ENCODE measurements at places on chromosomes 7 and 10.

DNA sequence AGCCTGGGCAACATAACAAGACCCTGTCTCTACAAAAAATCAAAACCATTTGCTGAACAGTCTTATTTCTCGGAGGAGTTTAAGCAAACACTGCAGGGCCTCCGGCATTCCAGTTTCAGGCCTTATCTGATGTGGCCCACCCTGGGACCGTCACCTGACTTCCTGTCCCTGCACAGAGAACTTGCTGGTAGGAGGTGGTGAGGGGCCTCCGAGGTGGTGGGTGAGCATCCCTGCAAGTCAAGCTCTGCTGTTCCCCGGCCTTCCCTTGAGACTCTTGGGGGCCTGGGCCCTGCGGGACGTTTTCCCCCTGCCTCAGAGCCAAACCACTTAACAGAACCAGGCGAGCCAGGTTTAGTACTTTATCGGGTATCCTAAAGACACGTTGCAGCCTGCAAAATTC is 44.5 kb upstream of the AP5Z1 start:
- DNase-seq: no peak

DNA sequence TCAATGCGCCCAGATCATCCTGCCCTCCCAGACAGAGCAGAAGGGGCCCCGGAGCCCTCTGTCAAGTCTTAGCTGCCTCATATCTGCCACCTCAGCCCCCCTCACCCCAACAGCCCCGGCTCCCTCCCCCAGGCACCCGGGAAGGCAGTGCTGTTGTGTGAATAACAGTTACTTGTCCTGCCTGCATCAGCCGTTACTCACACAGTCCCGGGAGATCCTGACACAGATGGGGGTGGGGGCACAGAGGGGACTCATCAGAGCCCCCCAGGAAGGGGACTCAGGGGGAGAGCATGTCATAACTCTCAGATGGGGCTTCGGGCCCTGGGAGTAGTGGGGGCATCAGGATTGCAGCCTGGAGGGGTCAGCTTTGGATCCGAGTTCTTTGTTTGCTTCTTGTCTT is 12.4 kb upstream of the SERPINE1 start:
- no peak for DNase-seq

DNA sequence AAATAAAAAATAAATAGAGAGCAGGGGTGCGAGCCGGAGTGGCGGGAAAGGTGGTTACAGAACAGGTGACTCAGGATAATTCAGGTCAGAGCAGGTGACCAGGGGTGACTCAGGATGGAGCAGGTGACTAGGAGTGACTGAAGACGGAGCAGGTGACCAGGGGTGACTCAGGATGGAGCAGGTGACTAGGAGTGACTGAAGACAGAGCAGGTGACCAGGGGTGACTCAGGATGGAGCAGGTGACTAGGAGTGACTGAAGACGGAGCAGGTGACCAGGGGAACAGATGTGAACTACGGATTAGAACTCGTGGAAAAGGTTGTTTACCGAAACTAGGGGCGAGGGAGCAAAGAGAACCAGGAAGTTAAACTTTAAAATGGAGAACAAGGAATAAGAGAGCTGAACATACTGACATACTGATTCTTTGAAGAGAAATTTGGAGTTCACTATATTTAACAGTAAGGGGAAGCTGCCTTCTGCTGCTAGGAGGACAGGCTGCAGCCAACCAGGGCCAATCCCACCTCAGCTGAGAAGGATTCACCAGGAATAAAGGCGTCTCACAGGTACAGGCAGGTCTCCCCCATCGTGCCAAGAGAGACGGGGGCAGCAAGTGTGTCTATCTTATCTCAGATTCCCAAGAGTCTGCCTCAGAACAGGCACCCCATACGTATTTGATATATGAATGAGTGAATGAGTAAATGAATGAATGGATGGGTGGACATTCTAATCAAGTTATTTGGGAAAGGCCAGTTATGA is 101.3 kb downstream of the CPXM2 start:
- DNase-seq: no peak

GRCh38 chr10:75398692-75399460 is 2.7 kb downstream of the ZNF503 start:
- DNase-seq: no peak

DNA sequence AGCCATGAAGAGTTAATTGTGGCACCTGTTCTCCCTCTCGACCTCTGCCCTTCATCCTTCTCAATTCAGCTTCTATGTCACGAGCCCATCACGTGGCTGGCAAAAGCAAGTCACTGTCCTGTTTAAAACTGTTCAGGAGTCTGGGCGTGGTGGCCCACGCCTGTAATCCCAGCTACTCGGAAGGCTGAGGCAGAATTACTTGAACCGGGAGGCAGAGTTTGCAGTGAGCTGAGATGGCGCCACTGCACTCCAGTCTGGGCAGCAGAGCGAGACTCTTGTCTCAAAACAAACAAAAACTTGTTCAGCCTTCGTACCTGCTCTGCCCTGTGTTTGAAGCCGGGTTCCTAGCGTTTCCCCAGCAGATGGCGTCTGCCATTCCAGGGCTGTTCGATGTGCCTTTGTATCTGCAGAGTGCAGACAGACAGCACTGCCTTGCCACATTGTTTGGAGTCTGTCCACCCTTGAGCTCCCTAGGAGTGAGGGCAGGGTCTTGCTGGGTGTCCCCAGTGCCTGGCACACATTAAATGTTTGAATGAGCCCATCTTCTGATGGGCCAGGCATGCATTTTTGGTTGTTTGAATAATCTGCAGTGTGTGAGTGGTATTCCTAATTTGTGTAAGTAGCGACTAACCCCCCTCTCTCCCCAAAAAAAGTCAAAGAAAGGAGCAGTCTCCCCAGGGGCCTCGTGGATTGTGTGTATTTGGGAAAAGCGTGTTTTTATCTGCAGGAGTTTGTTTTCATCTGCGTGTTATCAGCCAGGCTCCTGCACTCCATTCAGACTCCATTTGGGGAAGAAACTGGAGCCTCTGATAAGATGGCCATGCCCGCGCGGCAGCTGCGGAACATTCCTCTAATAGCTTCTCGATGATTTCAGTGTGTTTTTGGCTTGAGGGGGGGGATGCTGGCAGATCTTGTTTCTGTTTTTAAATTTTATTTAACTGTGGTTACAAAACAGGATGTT is 61.2 kb downstream of the DNAJB6 start:
- peak; percentile 26 for DNase-seq

- no peak for DNase-seq
These were observed 96.5 kb upstream of the PLPP4 start for GRCh38 chr10:120360571-120360970.

- no peak for DNase-seq
These were observed 9.2 kb downstream of the JMJD1C start for GRCh38 chr10:63456437-63457210.

DNA sequence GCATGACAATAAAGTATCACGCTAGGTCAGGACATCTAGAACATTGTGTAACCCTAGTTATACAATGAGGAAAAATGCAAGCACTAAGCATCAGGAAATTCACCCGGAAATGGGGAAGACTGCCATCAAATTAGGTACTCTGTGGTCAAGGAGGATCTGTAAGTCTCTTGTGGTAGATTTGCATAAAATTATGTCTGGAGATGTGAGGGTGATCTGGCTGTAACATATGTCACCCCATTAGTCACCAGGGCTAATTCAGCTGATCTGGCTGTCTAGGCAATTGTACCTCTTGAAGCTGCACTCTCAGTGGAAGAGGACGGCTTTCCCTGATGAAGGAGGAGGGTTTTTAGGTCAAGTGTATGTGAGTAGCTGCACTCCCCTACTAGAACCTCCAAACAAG is 14.8 kb downstream of the AKR1D1 start:
- no peak for DNase-seq

DNA sequence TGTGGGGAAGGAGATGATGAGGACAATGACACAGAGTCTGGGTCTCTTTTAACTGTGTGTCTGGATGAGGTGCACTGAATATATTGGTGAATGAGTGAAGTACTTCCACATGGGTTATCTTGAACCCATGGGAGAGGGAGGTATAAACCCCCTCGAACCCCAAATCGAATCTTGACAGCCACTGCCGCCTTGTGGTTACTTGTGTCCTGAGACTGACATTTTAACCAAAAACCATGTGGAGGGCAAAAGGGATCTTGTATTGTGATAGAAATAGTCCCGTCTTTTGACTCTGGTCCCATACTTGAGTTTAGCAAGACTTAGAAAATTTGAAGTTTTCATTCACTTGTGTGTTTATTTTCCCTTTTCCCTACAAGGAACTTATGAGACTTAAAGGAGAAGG is 283.3 kb downstream of the PHTF2 start:
- DNase-seq: no peak

DNA sequence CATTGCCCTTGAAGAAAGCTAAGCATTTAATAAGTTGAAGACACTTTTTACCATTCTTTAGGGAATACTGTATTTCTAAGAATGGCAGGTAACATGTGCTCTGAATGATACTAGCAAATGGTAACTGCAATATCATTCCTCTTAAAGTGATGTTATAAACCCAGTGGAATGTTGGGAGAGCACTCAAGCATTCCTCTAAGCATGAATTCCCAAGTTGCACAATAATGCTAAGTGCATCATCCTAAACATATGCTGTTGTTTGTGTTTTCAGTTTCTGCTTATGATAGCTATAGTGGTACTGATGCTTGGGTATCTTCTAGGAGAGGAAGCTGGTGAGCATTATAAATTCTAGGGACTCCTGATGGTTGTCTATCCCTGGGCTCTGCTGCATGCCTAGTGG is 673.9 kb downstream of the PHTF2 start:
- DNase-seq: no peak

DNA sequence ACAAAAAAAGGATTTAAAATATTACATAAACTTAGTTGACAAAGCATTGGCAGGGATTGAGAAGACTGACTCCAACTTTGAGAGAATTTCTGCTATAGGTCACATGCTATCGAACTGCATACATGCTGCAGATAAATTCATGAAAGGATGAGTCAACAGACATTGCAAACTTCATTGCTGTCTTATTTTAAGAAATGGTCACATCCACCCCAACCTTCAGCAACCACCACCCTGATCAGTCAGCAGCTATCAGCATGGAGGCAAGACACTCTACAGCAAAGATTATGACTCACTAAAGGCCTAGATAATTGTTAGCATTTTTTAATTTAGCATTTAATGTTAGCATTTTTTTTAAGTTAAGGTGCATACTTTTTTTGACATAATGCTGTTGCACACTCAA is 73.6 kb downstream of the AGK start:
- no peak for DNase-seq

DNA sequence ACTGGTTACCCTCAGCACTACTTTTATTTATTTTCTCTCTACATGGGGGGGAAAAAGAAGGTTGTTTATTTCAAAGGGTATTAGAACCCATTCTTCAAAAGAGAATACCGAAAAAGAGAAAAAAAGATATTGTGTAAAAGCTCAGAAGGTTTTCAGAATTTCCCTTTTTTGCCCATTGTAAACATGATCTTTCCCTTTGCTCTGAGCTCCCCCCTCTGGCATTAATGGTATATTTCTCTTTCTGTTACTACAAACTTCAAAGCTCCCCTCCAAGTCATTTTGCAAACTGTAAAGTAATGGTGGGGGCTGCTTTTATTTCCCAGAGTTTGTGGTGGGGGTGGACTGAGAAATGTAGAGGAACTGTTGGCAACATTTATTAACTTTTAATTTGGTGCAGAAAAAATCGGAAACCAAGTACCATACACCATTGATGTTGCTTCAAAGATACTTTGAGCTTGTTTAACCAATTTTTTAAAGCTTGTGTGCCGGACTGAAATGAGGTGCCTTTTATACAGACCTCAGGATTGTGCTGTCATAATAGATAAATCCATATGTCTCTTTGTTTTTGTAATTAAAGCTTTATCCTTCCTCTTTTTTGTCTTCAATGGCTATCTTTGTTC is 181.5 kb downstream of the EXOC4 start:
- peak; percentile 26 for DNase-seq

DNA sequence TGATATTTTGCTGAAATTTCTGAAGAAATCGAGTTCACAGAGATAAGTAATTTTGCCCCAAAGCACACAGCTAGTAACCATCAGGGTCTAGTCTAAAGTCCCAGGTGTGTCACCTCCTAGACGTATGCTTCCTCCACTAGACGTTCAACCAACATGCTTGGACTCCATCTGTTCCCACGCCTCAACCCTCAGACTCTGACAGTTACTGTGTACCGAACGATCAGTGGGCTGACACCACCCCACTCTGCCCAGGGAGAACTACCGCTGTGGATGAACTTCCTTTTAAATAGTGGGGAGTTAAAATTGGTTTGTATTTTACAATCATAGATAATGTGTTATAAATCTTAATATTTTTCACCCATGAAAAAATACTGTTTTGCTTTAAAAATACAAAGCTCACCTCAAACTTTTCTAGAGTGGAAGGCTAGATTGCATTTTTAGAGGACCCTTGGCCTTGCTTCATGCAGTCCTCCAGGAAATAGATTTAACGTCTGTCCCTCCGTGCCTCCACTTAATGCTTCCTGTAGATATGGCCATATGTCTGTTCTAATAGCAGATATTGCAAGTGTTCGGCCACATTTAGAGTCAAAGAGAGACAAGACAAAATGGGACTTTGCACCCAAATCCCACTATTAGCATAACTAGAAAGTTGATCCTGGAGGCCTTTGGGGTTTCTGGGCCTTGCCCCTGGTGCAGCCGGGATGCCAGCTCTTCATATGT is 91.4 kb upstream of the ZPBP start:
- DNase-seq: no peak

- DNase-seq: no peak
These were observed 11.1 kb downstream of the SLC16A12 start for GRCh38 chr10:89524279-89524678.

DNA sequence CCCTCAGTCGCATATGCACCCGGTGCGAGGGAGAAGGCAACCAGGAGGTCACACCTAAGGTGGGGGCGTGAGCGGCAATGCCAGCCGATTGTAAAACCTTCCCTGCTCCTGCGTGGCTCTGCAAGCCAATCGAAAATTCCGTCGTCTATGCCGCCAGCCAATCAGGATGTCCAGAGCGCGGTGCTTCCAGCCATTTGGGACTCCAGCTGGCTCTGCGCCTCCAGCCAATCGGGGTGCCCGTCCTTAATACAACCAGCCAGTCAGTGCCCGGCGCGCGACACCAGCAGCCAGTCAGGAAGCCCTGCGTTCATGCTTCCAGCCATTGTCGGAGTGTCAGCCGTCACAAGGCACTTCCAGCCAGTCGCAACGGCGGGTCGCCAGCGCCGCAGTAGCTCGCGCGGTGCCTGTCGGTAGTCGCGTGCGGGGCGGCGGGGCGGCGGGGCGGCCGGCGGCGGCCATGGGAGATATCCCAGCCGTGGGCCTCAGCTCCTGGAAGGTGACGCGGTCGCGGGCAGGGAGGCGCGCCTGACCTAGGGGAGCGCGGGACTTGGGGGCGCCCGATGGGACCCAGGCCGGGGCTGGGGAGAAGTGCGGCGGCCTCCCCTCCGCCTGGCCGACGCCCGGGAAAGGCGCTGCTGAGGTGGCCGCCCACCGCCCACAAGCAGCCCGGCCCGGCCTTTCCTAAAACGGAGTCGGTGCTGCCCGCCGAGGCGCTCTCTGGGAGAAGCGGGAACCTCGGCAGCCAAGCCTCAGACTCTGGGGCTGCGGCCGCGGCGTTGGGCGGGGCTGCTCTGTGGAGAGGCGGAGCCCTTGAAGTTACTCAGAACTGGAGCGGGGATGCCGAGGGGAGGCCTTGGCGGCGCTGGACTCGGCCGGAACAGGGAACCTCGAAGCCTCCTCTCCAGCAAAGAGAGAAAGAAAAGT is at the start of gene AKR1E2:
Gene AKR1E2 (plus strand): TSS at position 340 of the 924 bp plus-strand sequence. CDS start 118 bp downstream, at position 458.
- peak; percentile 88 for DNase-seq

- no peak for DNase-seq
These were observed 40.5 kb upstream of the CAMK1D start for GRCh38 chr10:12308736-12309375.

GRCh38 chr10:17423632-17424186 is 30.7 kb downstream of the ST8SIA6 start:
- DNase-seq: no peak
